ENCODE measurements at places on chromosomes 2 and 18.

DNA sequence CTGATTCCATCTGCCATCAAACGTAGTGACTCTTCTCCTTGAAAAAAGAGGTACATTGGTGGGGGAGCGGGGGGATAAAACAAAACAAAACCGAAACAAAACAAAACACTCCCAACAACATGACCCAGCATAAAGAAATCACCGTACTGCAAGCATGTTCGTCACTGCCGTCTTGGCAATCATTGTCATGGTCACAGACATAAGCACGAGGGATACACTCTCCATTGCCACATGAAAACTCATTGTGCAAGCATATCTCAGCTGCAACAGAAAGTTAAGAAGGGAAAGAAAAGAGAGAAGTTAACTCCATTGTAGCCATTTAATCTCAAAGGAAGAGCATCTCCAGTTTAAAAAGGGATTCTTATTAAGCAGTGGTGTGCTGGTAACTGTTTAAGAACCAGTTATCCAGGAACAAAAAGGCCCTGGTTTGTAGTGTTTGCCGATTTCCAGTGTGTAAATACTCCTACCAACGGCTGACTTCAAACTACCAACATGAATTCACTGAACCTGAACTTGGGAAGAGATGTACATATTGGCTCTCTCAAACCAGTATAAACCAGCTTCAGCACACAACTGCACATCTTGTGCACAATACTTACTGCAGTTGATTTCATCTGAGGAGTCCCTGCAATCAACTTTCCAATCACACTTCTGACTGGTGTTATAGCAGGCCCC is 68.2 kb downstream of the LRP2 start:
- no peaks in the 10 kb centered on the region for H3K27me3 ChIP-seq
- H3K4me1 ChIP-seq = no peaks in the 10 kb centered on the region
- DNase-seq = no peak
- no peak overlapping the region for H3K4me3 ChIP-seq
- no peaks in the 10 kb centered on the region for H3K36me3 ChIP-seq

GRCh38 chr2:121565389-121566250 is 34.9 kb downstream of the RNU4ATAC start:
- H3K36me3 ChIP-seq = no peaks in the 10 kb centered on the region
- no peak overlapping the region for H3K4me3 ChIP-seq
- H3K4me1 ChIP-seq = peaks cover 16% of the 10 kb centered on the region
- no peaks in the 10 kb centered on the region for H3K27me3 ChIP-seq

- H3K27me3 ChIP-seq = no peaks in the 10 kb centered on the region
- no peaks in the 10 kb centered on the region for H3K36me3 ChIP-seq
- peaks cover 89% of the 10 kb centered on the region for H3K4me1 ChIP-seq
- H3K27ac ChIP-seq = peak overlapping the region; percentile 87
- no peak overlapping the region for H3K4me3 ChIP-seq
Observed at GRCh38 chr2:226796840-226797288, 2.8 kb downstream of the IRS1 start.

DNA sequence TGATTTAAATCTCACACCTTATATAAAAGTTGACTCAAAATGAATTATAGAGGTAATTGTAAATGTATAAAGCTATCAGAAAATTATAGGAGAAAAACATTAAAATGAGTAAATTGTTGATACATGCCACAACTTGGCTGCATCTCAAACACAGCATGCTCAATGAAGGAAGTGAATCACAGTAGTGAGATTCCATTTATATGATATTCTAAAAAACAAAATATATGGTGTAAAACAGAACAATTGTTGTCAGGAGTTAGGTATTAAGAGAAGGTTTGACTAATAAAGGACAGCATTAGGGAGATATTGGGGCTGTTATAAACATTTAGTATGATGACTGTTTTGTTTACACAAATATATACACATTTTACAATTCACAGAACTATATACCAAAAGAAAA is 356.6 kb upstream of the CELF4 start:
- H3K27ac ChIP-seq = no peak overlapping the region
- no peaks in the 10 kb centered on the region for H3K4me1 ChIP-seq
- no peaks in the 10 kb centered on the region for H3K36me3 ChIP-seq
- no peak overlapping the region for H3K4me3 ChIP-seq

- H3K36me3 ChIP-seq = no peaks in the 10 kb centered on the region
- peaks cover 27% of the 10 kb centered on the region for H3K4me1 ChIP-seq
- peak overlapping the region; percentile 62 for H3K4me3 ChIP-seq
- no peaks in the 10 kb centered on the region for H3K27me3 ChIP-seq
- peak overlapping the region; percentile 92 for H3K27ac ChIP-seq
Observed at GRCh38 chr2:27085062-27085672, 1.4 kb upstream of the KHK start.

Measured in upper lobe of left lung (tissue), 6 donors.